GM23338 (cell line): ENCODE measurements at places on chromosomes 12 and 14. TPM values are rescaled to one million over a fixed set of nuclear protein-coding genes. Genes with fewer than 3 reads are reported as not detected.
A peak's percentile ranks its signal among the peaks of the same experiment; 100 is the strongest.

GRCh38 chr14:23045419-23046357, 3.7 kb downstream of the PSMB11 start:
- no peaks in the 10 kb centered on the region for H3K36me3 ChIP-seq
- H3K27ac ChIP-seq = no peak overlapping the region
- H3K27me3 ChIP-seq = no peaks in the 10 kb centered on the region
- no peak for DNase-seq
- H3K4me1 ChIP-seq = no peaks in the 10 kb centered on the region

GRCh38 chr12:61566183-61566582, 694.0 kb upstream of the USP15 start:
- no peaks in the 10 kb centered on the region for H3K36me3 ChIP-seq
- no peak overlapping the region for H3K4me3 ChIP-seq
- DNase-seq = peak; percentile 61
- H3K27me3 ChIP-seq = no peaks in the 10 kb centered on the region

PIP4P1 gene
- 24.8 and 26.4 TPM in 2 replicates for total RNA-seq

FGF6 gene
- total RNA-seq = not detected in 2 replicates

DNA sequence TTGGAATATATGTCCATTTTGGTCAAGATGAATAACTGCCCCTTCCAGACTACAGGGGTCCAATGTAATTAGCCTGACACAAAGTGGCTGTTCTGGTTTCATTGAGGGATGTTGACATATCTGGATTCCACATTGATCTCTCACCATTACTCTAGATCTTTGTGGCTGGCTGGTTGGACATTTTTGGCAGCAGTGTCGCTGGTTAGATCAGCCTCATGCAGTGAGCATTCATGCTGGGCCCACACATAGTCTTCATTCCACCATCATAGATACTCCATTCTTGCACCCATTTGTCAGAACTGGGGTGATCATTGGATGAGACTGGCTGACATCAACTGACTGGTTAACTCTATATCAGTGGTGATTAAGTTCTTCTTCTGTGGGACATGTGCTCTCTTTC, 74.4 kb downstream of the MGST1 start:
- no peak overlapping the region for H3K27ac ChIP-seq
- no peaks in the 10 kb centered on the region for H3K36me3 ChIP-seq
- no peaks in the 10 kb centered on the region for H3K27me3 ChIP-seq
- no peaks in the 10 kb centered on the region for H3K4me1 ChIP-seq
- DNase-seq = no peak

DNA sequence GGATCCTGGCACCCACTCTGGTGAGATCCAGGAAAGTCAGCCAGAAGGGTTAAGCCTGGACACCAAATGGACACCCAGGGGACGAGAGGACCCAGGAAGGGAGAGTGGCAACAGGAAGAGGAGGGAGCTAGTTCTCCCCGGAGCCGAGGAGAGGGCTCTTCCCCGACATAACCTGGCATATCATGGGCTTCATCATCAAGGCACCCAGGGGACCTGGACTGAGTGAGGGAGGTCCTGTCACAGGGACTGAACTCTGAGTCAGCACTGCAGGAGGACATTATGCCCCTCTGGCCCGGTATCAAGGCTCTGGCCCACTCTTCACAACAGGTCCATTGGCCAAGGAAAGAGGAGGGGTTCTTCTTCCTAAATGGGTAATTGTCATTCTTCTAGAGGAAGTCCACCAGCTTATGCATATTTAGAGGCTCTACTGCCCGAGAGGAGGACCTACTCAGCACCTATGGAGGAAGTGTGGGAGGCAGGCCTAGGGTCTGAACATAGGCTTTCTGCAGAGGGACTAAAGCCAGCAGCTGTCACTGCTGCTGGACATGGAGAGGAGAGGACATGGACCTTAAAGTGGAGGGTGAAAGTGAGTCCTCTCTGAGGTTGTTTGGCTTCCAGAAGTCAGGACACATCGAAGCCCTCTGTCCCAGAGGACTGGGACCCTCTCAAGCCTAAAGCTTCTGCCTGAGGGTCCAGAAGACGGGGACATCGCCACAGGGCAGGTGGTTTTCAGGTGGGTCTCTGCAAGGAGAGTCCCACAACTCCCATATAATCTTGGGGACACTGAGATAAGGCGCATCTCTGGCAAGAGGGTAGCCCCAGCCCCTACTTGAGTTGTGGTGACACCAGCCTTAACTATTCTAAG, 18.6 kb downstream of the ISCA2 start:
- H3K27ac ChIP-seq = no peak overlapping the region
- no peak overlapping the region for H3K4me3 ChIP-seq
- no peaks in the 10 kb centered on the region for H3K36me3 ChIP-seq
- no peak for DNase-seq
- H3K27me3 ChIP-seq = no peaks in the 10 kb centered on the region
- no peaks in the 10 kb centered on the region for H3K4me1 ChIP-seq

- no peaks in the 10 kb centered on the region for H3K27me3 ChIP-seq
- no peak overlapping the region for H3K4me3 ChIP-seq
- DNase-seq = no peak
Measured at GRCh38 chr12:26172539-26172938, 22.8 kb upstream of the SSPN start.

GRCh38 chr14:35687335-35687939, 121.7 kb downstream of the RALGAPA1 start:
- no peaks in the 10 kb centered on the region for H3K4me1 ChIP-seq
- H3K27ac ChIP-seq = no peak overlapping the region
- no peak overlapping the region for H3K4me3 ChIP-seq
- DNase-seq = peak; percentile 77
- H3K36me3 ChIP-seq = no peaks in the 10 kb centered on the region

DNA sequence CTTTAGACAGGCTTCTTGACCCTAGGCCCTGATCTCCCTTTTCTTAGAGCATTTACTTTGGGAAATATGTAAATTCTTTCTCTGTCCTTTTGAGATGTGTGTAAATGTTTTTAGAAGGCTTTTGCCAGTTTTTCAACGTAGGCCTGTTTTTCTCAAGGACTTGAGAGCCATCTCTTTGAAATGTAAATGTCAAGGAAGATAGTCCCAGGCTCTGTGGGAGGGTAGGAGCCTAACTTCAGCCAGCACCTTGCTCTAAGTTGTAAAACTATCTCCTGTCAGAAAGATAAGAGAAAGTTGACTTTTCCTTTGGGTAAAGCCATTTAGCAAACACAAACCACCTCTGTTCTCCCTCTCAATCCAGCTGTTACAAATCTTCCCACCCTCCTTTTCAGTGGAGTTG, 219.8 kb downstream of the RPS29 start:
- H3K27me3 ChIP-seq = peaks cover 98% of the 10 kb centered on the region
- no peak overlapping the region for H3K4me3 ChIP-seq
- peak; percentile 53 for DNase-seq

DNA sequence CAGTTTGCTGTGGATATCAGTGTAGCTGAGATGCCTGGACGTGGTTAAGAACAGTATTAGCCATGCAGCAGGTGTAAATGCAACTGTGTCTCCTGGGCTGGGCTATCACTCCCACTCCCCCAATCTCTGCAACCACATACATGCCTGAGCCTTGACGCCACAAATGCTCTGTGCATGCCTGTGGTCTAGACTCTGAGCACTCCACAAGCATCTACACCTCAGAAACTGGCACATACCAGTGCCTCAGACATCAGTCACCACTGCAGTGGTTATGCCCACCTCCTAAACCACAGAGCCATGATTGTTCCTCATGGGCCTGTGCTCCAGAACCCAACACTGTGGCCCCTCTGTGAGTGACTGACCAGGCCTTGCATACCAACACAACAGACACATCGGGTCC, 226.8 kb upstream of the ALG10 start:
- no peaks in the 10 kb centered on the region for H3K27me3 ChIP-seq
- 0 out of 2 replicates have a peak, but pooled peaks cover 4% of the 10 kb centered on the region for H3K4me1 ChIP-seq
- H3K36me3 ChIP-seq = no peaks in the 10 kb centered on the region
- H3K4me3 ChIP-seq = no peak overlapping the region

DNA sequence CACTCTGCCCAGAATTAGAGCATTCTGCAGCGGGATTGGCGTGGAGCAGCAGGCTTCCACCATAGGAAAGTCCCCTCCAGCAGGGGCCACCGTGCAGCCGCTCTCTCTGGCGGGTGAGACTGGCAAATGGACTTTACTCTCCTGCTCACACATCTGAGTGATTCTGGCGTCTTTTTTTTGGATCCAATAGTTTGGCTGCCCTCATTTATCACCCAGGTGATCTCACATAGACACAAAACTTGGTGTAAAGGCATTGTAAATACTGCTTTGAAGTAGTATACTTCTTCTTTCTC, 130.3 kb downstream of the TGFB3 start:
- H3K4me3 ChIP-seq = no peak overlapping the region
- H3K4me1 ChIP-seq = peaks cover 6% of the 10 kb centered on the region; the same call in 1 of the 2 replicates
- H3K27ac ChIP-seq = no peak overlapping the region

CELA1 gene
- not detected in 2 replicates for total RNA-seq

DNA sequence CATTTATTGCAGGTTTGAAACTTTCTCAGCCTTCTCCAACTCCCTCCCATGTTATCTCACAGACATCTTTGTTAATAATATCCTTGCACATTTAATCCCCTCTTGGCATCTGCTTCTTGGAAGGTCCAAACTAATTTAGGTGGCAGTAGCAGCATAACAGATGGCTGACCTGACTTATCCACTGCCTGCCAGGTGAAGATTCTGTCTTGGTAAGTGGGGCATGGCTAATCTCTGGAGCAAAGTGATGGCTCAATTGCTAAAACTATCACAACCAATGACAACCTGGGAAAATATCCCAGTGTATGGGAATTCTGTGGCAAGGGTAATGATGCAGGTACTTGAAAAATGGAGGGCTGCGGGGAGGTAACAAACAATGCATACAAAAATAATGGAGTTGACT, 58.2 kb upstream of the ALG10B start:
- H3K4me1 ChIP-seq = no peaks in the 10 kb centered on the region
- H3K27ac ChIP-seq = no peak overlapping the region
- 0 out of 2 replicates have a peak, but pooled peaks cover 5% of the 10 kb centered on the region for H3K36me3 ChIP-seq
- no peaks in the 10 kb centered on the region for H3K27me3 ChIP-seq
- no peak for DNase-seq

PLCZ1 gene
- not detected in 2 replicates for total RNA-seq

ADSS1 gene
- total RNA-seq = 4.3 and 11.6 TPM in 2 replicates

DNA sequence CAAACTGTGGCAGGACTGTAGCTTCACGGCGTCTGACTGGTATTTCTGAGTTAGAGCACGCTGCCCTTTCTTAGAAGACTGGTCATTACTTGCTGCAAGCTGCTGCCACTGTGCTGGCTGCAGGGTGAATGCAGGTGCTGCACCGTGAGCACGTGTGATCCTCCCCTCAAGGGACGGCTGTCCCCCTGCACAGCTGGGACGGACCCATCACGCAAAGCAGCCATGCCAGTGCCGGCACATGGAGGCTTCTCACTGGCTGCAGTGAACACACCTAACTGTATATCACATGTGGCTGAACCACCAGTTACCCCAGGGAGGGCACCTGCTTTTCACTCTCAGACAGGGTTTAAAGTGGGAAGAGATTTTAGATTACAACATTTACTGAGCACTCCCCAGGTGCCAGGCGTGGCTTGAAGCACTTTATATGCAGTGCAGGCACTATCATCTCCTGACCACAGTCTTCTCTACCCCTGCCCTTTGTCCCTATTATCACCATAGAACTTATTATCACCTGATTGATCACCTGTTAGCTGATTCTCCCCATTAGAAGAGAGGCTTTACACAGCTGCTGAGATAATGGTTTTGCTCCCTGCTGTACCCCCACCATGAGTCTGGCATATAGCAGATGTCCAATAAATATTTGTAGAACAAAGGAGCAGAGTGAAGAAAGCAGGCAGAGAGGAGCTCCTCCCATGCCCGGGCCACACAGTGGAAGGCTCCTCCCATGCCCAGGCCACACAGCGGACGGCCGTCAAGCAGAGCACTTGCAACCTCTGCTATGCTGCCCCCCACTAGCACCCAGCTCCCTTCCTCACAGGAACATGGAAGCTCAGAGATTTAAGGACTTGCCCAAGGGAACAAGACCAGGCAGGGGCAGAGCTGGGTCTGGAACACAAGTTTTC, 25.9 kb downstream of the SLC25A47 start:
- H3K4me3 ChIP-seq = no peak overlapping the region
- no peaks in the 10 kb centered on the region for H3K4me1 ChIP-seq
- H3K36me3 ChIP-seq = peaks cover 35% of the 10 kb centered on the region
- no peak overlapping the region for H3K27ac ChIP-seq
- H3K27me3 ChIP-seq = no peaks in the 10 kb centered on the region

GRCh38 chr12:57044889-57045288, 5.0 kb downstream of the MYO1A start:
- no peaks in the 10 kb centered on the region for H3K36me3 ChIP-seq
- DNase-seq = no peak
- no peaks in the 10 kb centered on the region for H3K4me1 ChIP-seq
- no peak overlapping the region for H3K27ac ChIP-seq
- H3K4me3 ChIP-seq = no peak overlapping the region

LTB4R2 gene
- total RNA-seq = 6.4 and 12.6 TPM in 2 replicates

DNA sequence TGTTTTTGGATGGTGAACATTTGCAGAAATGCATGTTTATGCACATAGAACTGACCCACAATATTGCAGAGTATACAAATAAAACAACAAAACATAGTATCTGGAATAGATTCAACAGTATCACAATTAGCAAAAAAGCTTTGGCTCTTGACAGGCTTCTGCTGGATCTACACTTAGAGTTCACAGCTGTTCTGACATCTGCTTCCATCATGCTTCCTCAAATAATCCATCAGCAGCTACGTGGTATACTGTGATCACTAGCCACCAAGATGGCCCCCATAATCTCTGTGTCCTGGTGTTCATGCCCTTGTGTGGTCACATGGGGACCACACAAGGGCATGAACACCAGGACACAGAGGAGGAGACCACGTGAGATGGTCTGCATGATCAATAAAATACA, 166.6 kb upstream of the CCDC198 start:
- no peak for DNase-seq
- no peak overlapping the region for H3K4me3 ChIP-seq
- H3K36me3 ChIP-seq = no peaks in the 10 kb centered on the region
- no peaks in the 10 kb centered on the region for H3K4me1 ChIP-seq

DNA sequence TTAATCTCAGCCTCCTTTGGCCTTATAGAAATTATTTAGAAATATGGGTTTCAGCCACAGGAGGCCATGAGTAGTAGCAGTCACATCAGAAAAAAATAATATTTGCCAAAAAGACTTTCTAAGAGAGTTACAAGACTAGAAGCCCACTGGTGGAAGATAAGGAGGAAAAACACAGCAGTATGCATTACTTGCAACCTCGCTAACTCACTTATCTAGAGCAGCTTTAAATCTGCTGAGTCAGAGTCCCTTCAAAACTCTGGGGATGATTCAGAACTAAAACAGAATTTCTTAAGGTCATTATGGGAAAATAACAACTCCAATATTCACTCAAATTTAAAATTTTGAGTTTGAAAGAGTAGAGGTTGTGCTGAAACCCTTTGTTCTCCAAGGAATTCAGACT, 6.2 kb downstream of the OR4K17 start:
- no peaks in the 10 kb centered on the region for H3K4me1 ChIP-seq
- H3K4me3 ChIP-seq = no peak overlapping the region
- no peaks in the 10 kb centered on the region; the same call in 1 of the 2 replicates for H3K27me3 ChIP-seq
- DNase-seq = no peak

DNA sequence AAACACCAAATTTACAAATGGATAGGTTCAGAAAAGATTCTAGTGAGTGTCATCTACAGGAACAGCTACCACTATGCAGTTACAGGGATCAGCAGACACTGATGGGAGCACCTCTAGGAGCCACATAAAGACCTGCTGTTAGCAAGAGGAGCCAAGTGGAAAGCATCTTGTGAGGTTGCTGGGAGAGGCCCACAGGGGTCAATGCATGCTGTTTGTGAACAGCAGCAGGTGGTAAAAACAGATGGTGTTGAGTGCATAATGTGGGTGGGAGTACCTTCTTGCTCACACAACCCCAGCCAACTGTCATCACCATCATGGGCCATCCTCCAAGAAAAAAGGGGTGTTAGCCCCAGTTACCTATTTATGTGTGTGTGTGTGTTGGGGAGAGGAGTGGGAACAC, 215.2 kb upstream of the SSTR1 start:
- H3K27me3 ChIP-seq = no peaks in the 10 kb centered on the region
- DNase-seq = peak; percentile 21
- no peak overlapping the region for H3K27ac ChIP-seq
- peaks cover 39% of the 10 kb centered on the region for H3K4me1 ChIP-seq
- H3K4me3 ChIP-seq = no peak overlapping the region
- no peaks in the 10 kb centered on the region for H3K36me3 ChIP-seq
